ENCODE measurements at places on chromosomes 13 and 19.
A peak's percentile ranks its signal among the peaks of the same experiment; 100 is the strongest.

- no peak for DNase-seq
Measured at GRCh38 chr13:20939662-20940061, 37.1 kb upstream of the XPO4 start.

- no peak for DNase-seq
Measured at GRCh38 chr13:37647031-37647650, 48.6 kb upstream of the POSTN start.

GRCh38 chr13:35005051-35005450 lies 63.0 kb downstream of the NBEA start:
- no peak for DNase-seq

DNA sequence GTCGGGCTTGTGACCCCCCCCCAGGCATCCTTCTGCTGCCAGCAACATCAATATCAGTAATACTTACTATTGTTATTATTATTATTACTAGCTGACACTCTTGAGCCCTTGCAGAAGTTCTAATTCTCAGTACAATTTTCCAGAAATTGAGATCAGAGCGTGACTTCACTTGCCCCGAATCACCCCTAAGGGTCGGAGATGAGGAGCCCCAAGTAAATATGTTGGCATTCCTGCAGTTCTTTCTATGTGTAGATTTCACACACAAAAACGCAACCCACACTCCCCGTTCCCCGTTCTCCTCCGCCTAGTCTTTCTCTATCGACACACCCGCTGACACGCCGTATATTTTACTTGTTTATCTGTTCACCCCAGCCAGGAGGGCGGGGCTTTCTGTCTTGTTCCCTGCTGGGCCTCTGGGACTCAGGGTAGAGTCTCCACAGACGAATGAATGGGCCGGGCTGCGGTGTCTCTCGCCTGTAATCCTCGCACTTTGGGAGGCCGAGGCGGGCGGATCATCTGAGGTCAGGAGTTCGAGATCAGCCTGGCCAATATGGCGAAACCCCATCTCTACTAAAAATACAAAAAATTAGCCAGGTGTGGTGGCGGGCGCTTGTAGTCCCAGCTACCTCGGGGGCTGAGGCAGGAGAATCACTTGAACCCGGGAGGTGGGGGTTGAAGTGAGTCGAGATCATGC lies 14.7 kb downstream of the TLE5 start:
- peak; percentile 67 for DNase-seq

- no peak for DNase-seq
Measured at GRCh38 chr13:112783978-112784371, 94.1 kb downstream of the ATP11A start.

GRCh38 chr13:99380921-99381645 lies 73.9 kb upstream of the GPR183 start:
- DNase-seq, result no peak

DNA sequence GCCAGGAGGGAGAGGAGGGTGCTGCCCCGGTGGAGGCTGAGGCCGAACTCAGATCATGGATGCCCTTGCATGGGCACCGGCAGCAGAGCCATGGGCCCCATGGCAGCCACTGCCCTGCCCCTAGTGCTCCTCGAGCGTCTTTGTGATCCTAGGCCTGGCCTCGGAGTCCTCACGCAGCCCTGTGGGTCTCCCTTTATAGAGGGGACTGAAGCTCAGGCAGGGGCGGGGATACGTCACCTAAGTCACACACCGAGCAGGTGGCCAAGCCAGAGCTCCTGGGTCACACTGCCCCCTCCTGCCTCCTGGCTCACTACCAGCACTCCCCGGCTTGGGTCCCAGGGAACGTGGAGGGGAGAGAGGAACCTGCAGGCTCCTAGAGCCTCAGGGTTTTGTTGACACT lies 28.7 kb downstream of the DHX34 start:
- DNase-seq, result no peak

All from T follicular helper cell (primary cell).